ENCODE measurements at places on chromosomes 1 and 21.

GRCh38 chr1:199463521-199464127 lies 563.9 kb upstream of the NR5A2 start:
- DNase-seq, result peak; percentile 10

DNA sequence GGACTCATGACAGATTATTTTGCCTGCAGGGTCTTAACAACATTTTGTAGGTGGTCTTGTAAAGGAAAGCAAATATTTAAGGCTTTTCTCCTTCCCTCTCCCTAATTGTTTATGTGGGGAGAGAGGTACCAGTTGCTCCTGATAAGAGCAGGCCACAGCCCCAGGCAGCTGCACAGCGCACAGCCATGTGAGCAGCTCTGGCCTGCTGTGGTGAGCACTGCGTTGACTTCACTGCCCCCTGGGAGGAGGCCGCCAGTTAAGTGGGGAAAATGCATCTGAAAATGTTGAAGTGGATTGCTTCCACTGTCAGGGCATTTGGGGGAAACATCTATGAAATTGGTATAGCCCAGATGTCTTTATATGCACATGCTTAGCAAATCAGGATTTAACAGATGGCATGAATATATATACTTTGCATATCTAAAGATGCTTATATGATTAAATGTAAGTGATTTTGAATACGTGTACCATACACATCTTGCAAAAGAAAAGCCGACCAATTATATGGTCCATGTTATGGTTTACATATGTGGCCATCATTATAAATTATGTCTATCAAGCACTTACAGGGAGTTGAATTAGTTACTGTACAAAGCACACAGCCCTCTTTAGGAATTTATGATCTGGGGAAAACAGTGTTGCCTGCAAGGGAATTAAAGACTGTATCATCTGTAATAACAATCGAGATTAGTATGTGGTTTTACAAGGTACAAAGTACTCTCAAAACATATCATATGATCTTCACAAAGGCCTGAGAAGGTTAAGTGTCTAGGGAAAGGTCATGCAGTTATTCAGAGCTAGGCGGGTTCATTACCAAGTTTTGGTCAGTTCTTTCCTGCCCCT lies 132.1 kb downstream of the RHOU start:
- DNase-seq, result no peak

DNA sequence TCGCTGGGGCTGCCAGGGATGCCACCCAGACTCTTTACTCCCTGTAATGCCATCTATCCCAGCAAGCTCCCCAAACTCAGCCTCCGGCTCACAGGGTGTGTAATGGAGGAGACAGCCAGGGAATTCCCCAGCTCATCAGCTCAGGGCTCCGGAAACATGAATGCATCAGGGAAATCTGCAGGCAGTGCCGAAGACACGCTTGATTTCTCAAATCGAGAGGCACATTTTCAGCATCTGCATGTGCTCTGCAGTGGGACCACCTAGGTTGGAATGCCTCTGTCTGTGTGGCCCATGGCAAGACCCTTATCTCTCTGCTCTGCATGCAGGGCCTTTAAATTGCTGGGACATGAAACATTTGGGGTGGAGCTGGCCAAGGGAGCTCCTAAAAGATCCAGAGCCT lies 170.1 kb downstream of the TRABD2B start:
- DNase-seq, result no peak

DNA sequence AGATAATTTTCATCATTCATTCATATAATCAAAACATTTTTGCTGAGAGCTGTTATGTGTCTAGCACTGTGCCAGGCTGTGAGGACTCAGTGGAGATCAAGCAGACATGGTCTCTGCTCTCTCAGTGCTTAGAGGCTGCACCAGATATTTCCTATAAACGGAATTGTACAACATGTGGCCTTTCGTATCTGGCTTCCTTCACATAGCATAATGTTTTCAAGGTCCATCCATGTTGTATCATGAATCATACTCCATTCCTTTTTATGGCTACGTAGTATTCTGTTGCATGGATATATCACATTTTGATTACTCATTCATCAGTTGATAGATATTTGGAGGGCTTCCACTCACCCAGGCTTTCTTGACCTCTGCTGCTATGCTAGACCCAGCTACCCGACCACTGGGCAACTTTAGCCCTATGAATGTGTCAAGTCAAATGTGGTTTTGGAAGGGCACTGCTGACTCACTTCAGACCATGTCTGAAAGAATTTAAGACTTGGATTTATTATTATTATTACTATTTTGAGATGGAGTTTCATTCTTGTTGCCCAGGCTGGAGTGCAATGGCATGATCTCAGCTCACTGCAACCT lies 18.5 kb downstream of the NCF2 start:
- peak; percentile 57 for DNase-seq

GRCh38 chr1:237891979-237892378 lies 1.3 kb upstream of the ZP4 start:
- no peak for DNase-seq

DNA sequence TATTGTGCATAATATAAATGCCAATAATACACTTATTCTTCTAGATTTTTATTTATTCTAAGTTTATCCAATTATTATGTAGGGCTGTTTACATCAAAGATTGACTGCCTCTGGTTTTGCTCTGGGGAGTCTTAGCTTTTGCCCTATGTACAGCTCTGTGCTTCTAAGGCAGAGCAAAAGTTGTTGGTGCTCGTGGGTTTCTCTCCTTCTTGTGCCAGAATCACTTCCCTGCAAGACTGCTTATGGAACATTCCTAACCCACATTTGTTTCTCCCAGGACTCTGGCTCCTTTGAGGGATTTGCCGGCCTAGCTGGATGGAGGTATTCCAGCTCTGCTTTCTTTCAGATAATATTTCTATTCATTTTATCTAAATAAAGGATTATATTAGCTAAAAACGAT lies 849.1 kb downstream of the USP25 start:
- no peak for DNase-seq

- no peak for DNase-seq
Measured at GRCh38 chr1:12472798-12473551, 145.0 kb downstream of the DHRS3 start.

- DNase-seq, result peak; percentile 92
Measured at GRCh38 chr1:21909286-21909759, 27.8 kb downstream of the HSPG2 start.

GRCh38 chr1:209855006-209855405 lies 27.2 kb downstream of the UTP25 start:
- no peak for DNase-seq

DNA sequence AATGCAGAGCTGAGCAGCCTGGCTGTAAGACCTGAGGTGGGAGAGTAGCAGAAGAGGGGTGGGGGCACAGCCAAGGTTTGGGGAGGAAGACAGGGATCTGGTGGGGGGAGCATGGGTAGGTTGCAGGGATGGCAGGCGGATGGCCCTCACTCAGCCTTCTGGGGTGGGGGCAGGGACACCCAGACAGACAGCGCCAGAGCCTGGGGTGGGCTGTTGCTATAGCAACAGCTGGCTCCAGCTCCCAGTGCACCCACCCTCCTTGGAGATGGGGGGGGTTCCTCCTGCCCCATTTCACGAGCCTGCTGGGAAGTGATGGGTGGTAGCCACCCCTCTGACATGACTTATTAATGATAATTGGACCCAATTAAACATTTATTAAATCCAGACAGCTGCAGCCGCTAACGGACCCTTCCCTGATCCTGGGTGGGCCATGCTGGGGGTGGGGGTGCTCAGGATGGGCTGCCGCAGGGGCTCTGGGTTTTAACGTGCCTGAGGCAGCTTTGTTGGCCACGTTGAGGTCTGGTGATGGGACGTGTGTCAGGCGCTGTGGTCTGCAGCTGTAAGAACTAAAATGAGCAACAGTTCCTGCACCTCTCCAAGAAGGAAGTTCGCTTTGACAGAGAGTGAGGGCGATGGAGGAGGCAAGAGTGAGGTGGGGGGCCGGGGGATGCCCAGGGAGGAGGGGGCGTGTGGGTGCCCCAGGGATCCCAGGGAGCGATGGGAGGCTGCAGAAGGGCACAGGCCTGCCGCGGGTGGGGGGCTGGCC lies 19.4 kb downstream of the AGRN start:
- no peak for DNase-seq

DNA sequence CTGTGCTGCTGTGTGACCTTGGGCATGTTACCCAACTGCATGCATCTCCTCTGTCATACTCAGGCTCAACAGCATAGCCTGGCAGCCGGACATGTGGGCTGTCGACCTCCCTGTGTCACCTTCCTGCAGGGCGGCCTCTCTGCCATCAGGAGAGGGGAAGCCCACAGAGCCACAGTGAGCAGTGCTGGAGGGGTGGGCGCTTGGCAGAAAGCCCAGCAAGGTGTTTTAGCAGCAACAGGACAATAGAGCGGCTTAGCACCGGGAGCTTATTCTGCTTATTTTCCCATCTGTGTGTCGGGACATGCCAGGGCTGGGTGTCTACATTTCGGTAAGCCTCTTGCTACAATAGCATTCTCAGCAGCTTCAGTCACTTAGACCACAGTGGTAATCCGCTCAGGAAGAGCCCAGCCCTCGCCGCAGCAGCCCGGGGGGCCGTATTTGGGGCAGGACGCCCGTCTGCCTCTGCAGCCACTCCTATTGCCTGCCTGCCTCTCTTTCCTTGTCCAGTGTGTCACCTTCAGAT lies 22.8 kb upstream of the CDK18 start:
- no peak for DNase-seq

- DNase-seq, result no peak
Measured at GRCh38 chr1:168431882-168432281, 111.9 kb downstream of the XCL2 start.

- no peak for DNase-seq
Measured at GRCh38 chr1:164557270-164557669, 1.7 kb upstream of the PBX1 start.

GRCh38 chr1:151918819-151919610 lies 9.7 kb upstream of the THEM4 start:
- no peak for DNase-seq

DNA sequence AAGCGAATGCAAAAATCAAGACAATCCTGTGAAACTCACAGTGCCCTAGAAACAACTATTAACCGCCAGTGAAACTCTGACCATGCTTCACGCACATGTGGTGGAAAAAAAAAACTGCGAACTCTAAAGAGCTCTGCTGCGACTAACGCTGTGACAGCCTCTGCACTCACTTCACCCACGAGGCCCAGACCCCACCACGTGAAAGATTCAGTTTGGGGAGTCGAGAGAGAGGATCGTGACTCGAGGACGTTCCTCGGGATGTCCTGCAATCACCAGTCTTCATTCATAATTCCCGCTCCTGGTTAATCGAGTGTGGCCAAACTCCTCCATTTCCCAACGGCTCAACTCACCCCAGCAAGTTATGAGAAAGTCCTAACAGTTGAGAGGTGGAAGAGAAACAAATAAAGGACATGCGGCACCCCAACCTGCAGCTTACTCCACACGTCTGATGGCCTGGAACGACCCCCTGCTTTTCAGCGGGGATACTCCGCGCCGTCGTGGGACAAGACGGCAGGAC lies 1.1 kb downstream of the SERBP1 start:
- peak; percentile 46 for DNase-seq

- peak; percentile 89 for DNase-seq
Measured at GRCh38 chr1:54249819-54250435, 50.0 kb downstream of the MRPL37 start.

- peak; percentile 86 for DNase-seq
Measured at GRCh38 chr1:35568975-35569395, 4.1 kb upstream of the TFAP2E start.

DNA sequence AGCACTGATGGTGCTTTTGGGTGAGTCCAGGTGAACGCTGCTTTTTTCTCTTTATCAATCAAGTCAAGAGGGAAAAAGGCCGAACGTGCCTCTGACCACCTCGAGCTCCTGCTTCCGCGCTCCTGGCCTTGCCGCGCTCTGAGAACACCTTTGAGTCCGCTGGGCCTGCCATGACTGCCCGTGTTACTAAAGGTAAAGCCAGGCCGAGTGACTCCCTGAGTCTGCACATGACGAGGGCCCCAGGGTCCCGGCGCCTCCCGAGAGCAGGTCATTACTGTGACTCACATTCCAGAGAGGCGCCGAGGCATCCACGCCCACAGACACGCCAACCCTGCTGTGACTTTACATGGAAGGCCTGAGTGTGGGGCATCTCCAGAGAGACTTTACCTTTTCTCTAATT lies 11.1 kb downstream of the POFUT2 start:
- DNase-seq, result no peak

DNA sequence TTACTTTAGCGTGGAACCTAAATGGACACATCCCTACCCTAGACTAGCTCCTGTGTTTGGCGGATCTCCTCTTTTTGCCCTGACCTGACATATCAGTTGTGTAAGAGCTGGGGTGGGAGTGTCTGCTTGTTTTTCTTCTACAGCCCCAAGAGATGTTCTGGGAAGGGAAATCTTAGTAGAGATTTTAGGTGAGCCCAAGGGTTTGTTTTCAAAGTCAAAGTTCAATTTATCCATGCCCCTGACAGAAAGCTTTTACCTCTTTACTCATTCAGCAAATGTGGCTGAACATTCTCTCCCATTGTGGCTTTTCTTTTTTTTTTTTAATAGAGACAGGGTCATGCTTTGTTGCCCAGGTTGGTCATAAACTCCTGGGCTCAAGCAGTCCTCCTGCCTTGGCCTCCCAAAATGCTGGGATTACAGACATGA lies 7.3 kb upstream of the TARS2 start:
- DNase-seq, result no peak

DNA sequence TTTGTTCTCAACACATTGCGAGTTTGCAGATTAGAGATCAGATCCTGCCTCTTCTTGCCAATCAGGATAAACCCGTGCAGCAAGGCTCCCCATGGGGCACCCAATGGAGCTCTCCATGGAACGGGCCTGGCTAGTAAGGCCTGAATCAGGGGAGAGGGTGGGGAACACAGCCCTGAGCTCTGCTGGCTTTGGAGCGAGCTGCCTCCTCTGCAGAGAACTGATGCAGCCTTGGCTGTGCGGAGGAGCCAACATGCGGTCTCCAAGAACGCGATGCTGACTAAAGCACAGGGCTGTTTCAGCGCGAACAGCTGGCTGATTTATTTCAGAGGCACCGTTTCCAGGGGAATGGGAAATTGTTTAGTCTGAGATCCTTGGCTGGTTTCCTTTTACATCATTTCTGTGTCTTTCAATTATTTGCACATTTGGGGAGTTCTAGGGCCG lies 139.7 kb downstream of the TSEN15 start:
- DNase-seq, result peak; percentile 62

- DNase-seq, result peak; percentile 34
Measured at GRCh38 chr1:244011271-244011670, 39.8 kb upstream of the ZBTB18 start.

DNA sequence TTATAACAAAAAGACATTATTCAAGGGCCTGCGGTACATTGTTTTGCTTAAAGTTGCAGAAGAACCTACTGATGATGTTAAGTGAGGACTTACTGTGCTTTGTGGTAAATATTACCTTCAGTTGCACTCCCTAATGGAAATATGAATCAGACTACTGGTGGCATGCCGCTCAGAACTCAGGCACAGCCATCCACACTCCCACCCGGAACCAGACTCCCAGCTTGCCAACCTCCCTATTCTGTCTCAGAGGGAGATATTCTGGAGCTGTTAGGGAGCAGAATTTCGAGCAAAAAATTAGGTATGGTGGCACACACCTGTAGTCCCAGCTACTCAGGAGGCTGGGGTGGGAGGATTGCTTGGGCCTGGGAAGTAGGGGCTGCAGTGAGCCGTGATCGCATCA lies 13.1 kb downstream of the PGBD5 start:
- no peak for DNase-seq

GRCh38 chr1:19010995-19011844 lies 54.7 kb upstream of the IFFO2 start:
- DNase-seq, result peak; percentile 83

GRCh38 chr1:39689635-39690034 lies 1.6 kb downstream of the HPCAL4 start:
- no peak for DNase-seq
